ENCODE measurements at places on chromosomes 6 and 20.

GRCh38 chr6:162211022-162211421 lies 516.5 kb downstream of the PRKN start:
- DNase-seq, result no peak

DNA sequence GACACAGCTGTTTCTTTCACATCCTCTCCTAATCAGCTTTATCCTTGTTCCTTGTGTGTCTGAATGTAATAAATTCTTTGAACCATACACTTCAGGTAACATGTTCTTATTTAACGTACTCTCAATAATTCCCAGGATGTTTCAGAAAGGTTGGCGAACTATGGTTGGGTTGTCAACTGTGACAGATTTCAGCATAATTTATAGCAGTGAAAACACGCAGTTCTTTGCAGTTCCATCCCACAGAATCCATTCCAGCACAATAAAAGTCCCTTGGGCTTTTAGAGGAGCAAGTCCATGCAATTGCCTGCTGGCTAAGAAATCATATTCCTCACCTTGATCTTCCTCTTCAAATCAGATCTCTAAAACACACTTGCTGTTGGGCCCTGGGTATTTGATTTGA lies 119.3 kb downstream of the COL9A1 start:
- DNase-seq, result no peak

DNA sequence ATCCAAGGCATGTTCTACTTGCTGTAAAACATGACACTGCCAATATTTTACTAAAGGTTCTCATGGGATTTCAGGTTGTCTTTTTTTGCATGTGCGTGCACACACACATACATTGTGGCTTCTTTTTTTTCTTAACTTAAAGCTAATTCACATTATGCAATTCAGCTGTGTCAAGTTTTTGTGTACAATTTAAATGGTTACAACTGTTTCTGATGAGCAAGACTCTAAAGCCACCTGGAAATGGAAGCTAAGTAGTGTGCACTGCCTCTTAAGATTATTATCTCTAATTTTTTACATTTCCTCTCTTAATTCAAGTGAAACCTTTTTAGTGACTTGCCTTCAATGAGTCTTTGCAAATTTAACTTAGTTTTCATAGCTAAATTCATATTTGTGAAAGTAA lies 75.3 kb downstream of the TULP4 start:
- DNase-seq, result no peak

- DNase-seq, result no peak
These were observed 93.2 kb upstream of the MAN1A1 start for GRCh38 chr6:119442776-119443184.

GRCh38 chr6:72832271-72832670 lies 210.4 kb downstream of the KCNQ5 start:
- no peak for DNase-seq

- no peak for DNase-seq
These were observed 31.1 kb downstream of the LAMA2 start for GRCh38 chr6:128914051-128914450.

GRCh38 chr20:61556111-61556510 lies 304.1 kb downstream of the CDH4 start:
- no peak for DNase-seq

DNA sequence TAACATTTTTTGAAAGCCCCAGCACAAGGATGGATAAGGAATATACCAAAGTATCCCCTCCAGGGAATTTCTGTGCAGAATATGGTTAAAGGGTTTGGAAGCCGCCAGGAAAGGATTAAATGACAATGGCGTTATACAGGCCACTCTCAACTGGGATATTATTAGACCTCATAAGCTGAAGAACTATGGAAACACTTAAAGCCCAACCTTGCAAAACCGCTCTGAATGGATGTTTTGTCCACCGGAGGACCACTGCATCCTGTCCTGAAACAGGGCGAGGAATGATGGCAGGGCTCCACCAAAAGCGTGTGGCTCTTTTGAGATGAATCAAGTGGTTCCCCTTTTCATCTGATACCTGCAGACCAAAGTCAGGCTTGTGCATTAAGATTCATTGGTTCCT lies 32.4 kb downstream of the NFATC2 start:
- DNase-seq, result no peak
